ENCODE measurements at places on chromosomes 3 and 15.

DNA sequence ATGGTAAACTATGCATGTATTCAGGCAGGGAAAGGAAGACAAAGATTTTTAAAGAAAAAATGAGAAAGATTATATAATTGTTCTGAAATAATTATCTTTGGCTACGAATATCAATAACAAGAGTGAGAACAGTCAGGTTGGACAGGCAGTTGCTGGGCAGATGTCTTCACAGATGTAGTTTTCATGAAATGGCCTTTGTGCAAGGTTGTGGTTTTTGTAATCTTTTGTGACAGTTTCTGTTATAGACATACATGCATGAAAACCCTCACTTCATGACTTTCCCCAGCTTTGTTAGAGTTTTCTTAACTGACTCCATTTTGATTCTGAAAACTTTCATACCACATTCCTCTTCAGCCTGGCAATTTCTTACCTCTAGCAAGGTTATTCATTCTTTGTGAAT, 34.9 kb upstream of the SLC25A36 start:
- no peak overlapping the region for H3K27ac ChIP-seq
- H3K4me3 ChIP-seq = no peak overlapping the region
- no peaks in the 10 kb centered on the region for H3K36me3 ChIP-seq
- no peak for DNase-seq
- no peaks in the 10 kb centered on the region for H3K27me3 ChIP-seq

DNA sequence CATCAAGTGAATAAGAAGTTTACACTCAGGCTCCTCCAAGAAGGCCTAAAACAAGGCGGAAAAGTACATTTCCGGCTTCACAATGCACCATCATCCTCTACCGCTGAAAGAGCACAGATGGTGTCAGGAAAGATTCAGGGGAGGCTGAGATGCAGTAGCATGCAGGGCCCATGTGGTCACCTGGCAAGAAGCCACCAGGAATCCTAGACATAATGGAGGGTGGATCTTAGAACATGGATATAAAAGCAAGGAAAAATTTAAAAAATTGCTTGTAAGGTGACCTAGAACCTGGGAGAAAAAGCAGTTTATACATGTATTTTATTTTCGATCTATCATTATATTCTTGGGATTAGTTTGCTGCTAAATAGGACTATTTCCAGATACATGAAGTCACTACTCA, 21.9 kb upstream of the OTOL1 start:
- DNase-seq = no peak
- H3K4me1 ChIP-seq = no peaks in the 10 kb centered on the region
- H3K36me3 ChIP-seq = no peaks in the 10 kb centered on the region
- no peaks in the 10 kb centered on the region for H3K27me3 ChIP-seq
- H3K4me3 ChIP-seq = no peak overlapping the region
- H3K27ac ChIP-seq = no peak overlapping the region

- DNase-seq = no peak
- no peak overlapping the region for H3K27ac ChIP-seq
- no peaks in the 10 kb centered on the region for H3K4me1 ChIP-seq
Observed at GRCh38 chr15:34025252-34025651, 13.8 kb downstream of the AVEN start.

DNA sequence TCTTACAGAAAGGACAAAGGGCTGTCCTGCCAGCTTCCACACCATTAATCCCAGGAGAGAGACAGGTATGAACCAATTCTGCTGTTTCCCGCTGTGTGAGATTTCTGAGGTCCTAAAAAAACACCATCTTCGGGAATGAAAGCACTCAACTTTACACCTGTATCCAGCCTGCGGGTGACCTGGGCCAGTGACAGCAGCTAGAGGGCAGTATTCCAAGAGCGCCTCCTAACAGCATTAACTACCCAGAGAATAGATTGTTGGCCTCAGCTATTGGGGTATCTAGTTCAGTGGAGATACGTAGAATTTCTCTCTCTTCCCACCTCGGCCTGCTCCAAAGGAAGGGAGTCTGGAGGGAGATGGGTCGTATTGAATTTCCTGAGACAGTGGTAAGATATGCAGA, 55.1 kb downstream of the WDR76 start:
- no peak overlapping the region for H3K27ac ChIP-seq
- DNase-seq = no peak
- H3K4me3 ChIP-seq = no peak overlapping the region
- H3K4me1 ChIP-seq = no peaks in the 10 kb centered on the region
- no peaks in the 10 kb centered on the region for H3K36me3 ChIP-seq
- H3K27me3 ChIP-seq = no peaks in the 10 kb centered on the region

GRCh38 chr3:180321534-180321933, 280.4 kb upstream of the TTC14 start:
- H3K4me1 ChIP-seq = no peaks in the 10 kb centered on the region
- H3K27ac ChIP-seq = no peak overlapping the region
- no peak overlapping the region for H3K4me3 ChIP-seq
- DNase-seq = no peak
- H3K36me3 ChIP-seq = no peaks in the 10 kb centered on the region

GRCh38 chr3:52299879-52300611, 12.4 kb downstream of the GLYCTK start:
- no peaks in the 10 kb centered on the region for H3K4me1 ChIP-seq
- peaks cover 11% of the 10 kb centered on the region for H3K36me3 ChIP-seq
- no peak overlapping the region for H3K27ac ChIP-seq
- H3K27me3 ChIP-seq = no peaks in the 10 kb centered on the region
- no peak overlapping the region for H3K4me3 ChIP-seq
- no peak for DNase-seq

GRCh38 chr15:35583863-35584528, 38.0 kb upstream of the DPH6 start:
- no peak overlapping the region for H3K27ac ChIP-seq
- no peaks in the 10 kb centered on the region for H3K27me3 ChIP-seq
- no peaks in the 10 kb centered on the region for H3K36me3 ChIP-seq
- no peak overlapping the region for H3K4me3 ChIP-seq
- H3K4me1 ChIP-seq = no peaks in the 10 kb centered on the region
- DNase-seq = no peak

GRCh38 chr3:853489-853888, 239.3 kb upstream of the CNTN6 start:
- no peak overlapping the region for H3K4me3 ChIP-seq
- DNase-seq = no peak
- H3K36me3 ChIP-seq = no peaks in the 10 kb centered on the region
- no peaks in the 10 kb centered on the region for H3K27me3 ChIP-seq
- no peak overlapping the region for H3K27ac ChIP-seq

GRCh38 chr3:76565496-76566210, 474.2 kb upstream of the ROBO2 start:
- no peaks in the 10 kb centered on the region for H3K36me3 ChIP-seq
- DNase-seq = no peak
- H3K4me3 ChIP-seq = no peak overlapping the region
- no peaks in the 10 kb centered on the region for H3K4me1 ChIP-seq
- H3K27me3 ChIP-seq = no peaks in the 10 kb centered on the region

- H3K4me3 ChIP-seq = no peak overlapping the region
- no peak for DNase-seq
- no peaks in the 10 kb centered on the region for H3K4me1 ChIP-seq
- H3K27ac ChIP-seq = no peak overlapping the region
Observed at GRCh38 chr3:27209617-27210264, 159.4 kb downstream of the NEK10 start.

DNA sequence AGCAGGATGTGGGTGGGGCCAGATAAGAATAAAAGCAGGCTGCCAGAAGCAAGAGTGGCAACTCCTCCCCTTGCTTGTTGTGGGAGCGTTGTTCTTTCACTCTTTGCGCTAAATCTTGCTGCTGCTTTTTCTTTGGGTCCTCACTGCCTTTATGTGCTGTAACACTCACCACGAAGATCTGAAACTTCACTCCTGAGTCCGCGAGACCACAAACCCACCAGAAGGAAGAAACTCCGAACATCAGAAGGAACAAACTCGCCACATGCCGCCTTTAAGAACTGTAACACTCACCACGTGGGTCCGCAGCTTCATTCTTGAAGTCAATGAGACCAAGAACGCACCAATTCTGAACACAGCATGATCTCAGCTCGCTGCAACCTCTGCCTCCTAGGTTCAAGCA, 72.9 kb downstream of the IL12A start:
- peaks cover 4% of the 10 kb centered on the region for H3K4me1 ChIP-seq
- no peaks in the 10 kb centered on the region for H3K36me3 ChIP-seq
- H3K27ac ChIP-seq = no peak overlapping the region

DNA sequence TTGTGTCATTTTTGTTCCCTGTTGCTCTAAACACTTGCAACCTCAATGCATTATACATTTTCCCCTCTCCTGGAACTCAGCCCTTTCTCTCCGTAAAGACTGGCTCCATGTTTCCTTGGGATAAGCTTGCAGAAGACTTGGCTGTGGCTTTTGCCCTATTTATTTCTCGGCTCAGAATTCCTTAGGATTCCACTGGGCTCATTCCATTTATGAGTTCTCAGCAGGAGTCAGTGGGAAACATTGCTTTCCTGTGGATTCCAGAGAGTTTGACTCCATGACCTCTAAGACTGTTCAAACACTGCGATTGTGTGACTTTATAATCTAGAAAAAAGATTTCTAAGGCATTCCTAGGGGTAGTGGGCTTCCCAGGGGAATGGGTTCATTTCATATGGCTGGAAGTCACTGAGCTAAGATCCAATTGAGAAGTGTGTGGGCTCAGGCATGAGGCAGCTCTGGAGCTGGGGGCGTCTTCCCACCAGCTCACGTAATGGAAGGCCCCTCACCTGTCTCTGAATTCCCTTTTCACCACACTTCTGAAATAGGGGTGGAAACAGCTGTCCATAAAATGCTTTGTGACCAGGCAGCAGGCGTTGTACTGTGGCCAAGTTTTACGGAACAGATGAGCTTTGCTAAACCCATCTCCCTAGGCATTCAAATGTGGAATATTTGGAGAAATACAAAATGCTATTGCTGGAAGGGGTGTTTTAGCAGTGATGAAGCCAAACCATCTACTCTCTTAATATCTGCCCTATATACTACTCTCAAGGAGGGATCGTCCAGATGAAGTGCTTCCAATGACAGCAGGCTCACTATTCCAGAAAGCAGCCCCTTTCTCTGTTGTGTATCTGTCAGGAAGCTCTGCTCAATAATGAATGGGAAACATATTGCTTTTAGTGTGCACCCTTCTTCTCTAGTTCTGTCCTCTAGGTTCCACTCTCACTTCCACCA, 91.8 kb upstream of the BCL6 start:
- H3K27ac ChIP-seq = no peak overlapping the region
- H3K4me1 ChIP-seq = no peaks in the 10 kb centered on the region
- DNase-seq = no peak
- H3K36me3 ChIP-seq = no peaks in the 10 kb centered on the region
- no peaks in the 10 kb centered on the region for H3K27me3 ChIP-seq

GRCh38 chr15:44882499-44882968, 74.0 kb upstream of the TERB2 start:
- H3K27me3 ChIP-seq = no peaks in the 10 kb centered on the region
- DNase-seq = no peak
- no peaks in the 10 kb centered on the region for H3K4me1 ChIP-seq
- H3K36me3 ChIP-seq = no peaks in the 10 kb centered on the region
- no peak overlapping the region for H3K27ac ChIP-seq
- no peak overlapping the region for H3K4me3 ChIP-seq

- no peak overlapping the region for H3K27ac ChIP-seq
- DNase-seq = no peak
- H3K4me1 ChIP-seq = no peaks in the 10 kb centered on the region
Observed at GRCh38 chr3:124791142-124791541, 60.9 kb downstream of the UMPS start.

GRCh38 chr15:74383695-74384565, 16.5 kb upstream of the CYP11A1 start:
- H3K27me3 ChIP-seq = no peaks in the 10 kb centered on the region
- H3K27ac ChIP-seq = no peak overlapping the region
- H3K36me3 ChIP-seq = no peaks in the 10 kb centered on the region

GRCh38 chr3:61464518-61465140, 96.7 kb upstream of the PTPRG start:
- no peaks in the 10 kb centered on the region for H3K36me3 ChIP-seq
- no peak for DNase-seq
- H3K27ac ChIP-seq = no peak overlapping the region
- no peaks in the 10 kb centered on the region for H3K27me3 ChIP-seq
- no peak overlapping the region for H3K4me3 ChIP-seq

DNA sequence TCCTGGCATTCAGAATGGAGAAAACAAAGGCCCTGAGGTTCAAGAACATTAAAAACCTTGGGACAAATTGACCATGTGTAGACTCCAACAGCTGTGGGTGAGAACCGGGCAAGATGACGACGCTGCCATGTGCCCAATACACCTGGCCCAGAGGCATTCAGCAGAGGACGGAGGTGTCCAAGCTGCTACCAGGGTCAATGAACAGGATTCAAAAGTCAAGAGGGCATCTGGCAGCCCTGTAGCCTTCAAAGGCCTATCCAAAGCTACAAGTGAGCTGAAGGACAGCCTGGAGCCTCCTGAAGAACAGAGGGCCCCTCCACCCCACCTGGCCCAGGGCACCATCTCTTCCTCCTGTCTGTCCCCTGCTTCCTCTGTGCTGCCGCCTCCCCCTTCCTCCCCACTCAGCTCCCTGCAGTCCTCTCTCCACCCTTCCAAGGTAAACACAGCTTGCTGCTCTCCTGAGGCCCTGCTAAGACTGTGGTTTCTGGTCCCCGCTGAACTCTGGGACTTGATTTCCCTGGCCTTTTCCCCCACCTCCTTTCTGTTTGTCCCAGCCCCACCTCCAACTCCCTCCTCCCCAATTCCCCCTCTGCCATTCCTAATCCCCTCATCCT, 57.5 kb downstream of the HMCES start:
- H3K36me3 ChIP-seq = no peaks in the 10 kb centered on the region
- no peaks in the 10 kb centered on the region for H3K4me1 ChIP-seq
- DNase-seq = no peak
- H3K27me3 ChIP-seq = no peaks in the 10 kb centered on the region
- no peak overlapping the region for H3K4me3 ChIP-seq
- H3K27ac ChIP-seq = no peak overlapping the region

DNA sequence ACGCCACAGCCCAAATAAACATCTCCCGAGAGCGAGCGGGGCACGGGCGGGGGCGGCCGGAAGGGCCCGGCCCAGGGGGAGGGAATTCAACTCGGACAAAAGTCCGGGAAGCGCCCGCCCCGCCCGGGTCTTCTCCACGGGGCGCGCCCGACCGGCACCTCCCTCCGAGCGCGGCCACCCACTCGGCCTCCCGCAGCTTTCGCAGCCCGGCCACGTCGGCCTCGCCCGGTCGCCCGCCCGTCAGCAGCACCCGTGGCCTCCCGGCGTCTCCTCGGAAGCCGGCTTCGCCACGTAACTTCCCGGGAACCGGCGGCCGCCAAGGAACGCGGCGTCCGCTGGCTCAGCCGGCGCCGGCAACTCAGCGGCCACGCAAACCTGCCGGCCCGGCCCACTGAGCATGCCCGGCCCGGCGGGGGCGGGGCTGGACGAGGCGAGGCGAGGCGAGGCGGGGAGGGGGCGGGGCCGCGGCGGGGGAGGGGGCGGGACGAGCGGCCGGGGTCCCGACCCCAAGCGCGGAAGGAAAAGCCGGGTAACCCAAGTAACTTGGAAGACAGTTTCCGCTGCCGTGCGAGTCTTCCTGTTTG, at the start of gene TJP1:
TSS of gene TJP1 (minus strand) at position 369 of the 584 bp plus-strand sequence. CDS start 440 bp downstream, outside the sequence.
- no peaks in the 10 kb centered on the region for H3K36me3 ChIP-seq
- H3K27me3 ChIP-seq = peaks cover 66% of the 10 kb centered on the region
- DNase-seq = no peak
- H3K4me3 ChIP-seq = peak within 1 kb of the TSS; percentile 30
- peaks cover 27% of the 10 kb centered on the region for H3K4me1 ChIP-seq
- no peak within 1 kb of the TSS for H3K27ac ChIP-seq

GRCh38 chr15:90481023-90481422, 48.7 kb upstream of the CRTC3 start:
- H3K4me3 ChIP-seq = no peak overlapping the region
- peak; percentile 59 for DNase-seq
- no peak overlapping the region for H3K27ac ChIP-seq
- H3K4me1 ChIP-seq = peaks cover 20% of the 10 kb centered on the region
- H3K36me3 ChIP-seq = peaks cover 80% of the 10 kb centered on the region
